ENCODE measurements at places on chromosomes 11 and 22. TPM values are rescaled to one million over a fixed set of nuclear protein-coding genes. Genes with fewer than 3 reads are reported as not detected.

GRCh38 chr11:117720061-117720511 lies 76.9 kb downstream of the DSCAML1 start:
- no peak for DNase-seq

DNA sequence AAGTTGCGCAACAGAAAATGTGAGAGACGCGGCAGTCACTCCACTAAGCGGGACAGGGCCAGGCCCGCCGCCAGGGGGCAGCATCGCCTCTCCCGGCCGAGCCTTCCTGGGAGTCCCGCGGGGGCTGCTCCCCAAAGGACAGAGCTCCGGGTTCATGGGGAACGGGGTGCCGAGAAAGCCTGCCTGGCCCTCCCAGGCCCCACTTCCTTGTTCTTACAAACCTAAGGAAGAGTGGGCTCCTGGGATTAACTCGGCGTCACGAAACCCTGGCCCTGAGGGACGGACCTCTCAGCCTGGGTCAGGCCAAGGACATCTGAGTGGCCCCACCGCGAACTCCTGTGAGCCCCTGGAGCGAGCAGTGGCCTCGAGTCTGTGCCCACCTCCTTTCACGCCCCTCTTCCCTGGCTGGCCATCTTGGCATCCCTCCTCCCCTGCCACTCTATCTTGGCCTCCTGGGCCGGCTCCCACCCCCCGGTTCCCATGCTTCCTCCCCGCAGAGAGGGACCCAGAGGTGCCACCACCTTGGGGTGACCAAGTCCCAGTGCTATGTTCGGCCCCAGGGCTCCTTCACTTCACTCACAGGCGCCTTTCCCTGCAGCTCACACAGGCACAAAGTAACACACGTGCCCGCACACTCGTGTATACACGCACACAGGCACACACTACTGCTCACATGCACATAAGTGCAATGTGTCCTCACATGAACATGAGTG lies 99.9 kb upstream of the FGF3 start:
- no peak for DNase-seq

Gene APOBEC3H
- total RNA-seq, result not detected

Gene CTSF
- total RNA-seq, result 112 TPM

Gene XKR3
- not detected for total RNA-seq

DNA sequence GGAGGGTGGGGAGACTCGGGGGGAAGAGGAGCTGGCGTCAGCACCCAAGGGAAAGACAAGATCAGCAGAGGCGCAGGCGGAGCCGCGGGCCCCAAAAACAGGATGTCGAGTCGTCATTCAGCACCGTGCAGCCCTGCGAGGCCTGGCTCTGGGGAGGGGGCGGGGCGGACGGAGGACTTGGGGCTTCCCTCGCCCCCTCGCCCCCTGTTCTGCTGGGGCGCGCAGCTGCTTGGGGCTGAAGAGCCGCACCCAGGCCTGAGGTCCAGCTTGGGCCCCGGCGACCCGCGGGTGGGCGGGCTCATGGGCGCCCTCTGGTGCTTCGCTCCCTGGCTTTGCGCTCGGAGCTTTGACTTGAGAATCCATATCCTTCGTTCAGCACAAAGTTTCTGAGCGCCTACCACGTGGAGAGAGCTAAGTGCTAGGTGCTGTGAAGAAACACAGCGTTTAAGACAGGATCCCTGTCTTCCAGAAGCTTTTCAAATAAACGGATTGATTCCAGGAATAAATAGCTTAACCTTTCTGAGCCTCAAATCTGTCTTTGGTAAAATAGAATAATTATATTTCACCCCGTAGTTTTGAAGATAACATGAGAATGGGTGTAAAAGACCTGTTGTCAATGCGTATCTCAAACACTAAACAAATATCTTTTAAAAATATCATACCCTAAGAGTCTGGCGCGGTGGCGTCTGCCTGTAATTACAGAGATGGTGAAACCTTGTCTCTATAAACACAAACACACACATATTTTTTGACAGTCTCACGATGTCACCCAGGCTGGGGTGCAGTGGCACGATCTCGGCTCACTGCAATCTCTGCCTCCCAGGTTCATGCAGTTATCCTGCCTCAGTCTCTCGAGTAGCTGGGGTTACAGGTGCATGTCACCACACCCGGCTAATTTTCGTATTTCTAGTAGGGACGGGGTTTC lies 929 bp upstream of the RHOG start:
- peak; percentile 97 for DNase-seq

- DNase-seq, result peak; percentile 86
Observed at GRCh38 chr11:116648247-116649174, 124.3 kb downstream of the BUD13 start.

- no peak for DNase-seq
Observed at GRCh38 chr11:6925636-6926207, 504 bp upstream of the ZNF215 start.

DNA sequence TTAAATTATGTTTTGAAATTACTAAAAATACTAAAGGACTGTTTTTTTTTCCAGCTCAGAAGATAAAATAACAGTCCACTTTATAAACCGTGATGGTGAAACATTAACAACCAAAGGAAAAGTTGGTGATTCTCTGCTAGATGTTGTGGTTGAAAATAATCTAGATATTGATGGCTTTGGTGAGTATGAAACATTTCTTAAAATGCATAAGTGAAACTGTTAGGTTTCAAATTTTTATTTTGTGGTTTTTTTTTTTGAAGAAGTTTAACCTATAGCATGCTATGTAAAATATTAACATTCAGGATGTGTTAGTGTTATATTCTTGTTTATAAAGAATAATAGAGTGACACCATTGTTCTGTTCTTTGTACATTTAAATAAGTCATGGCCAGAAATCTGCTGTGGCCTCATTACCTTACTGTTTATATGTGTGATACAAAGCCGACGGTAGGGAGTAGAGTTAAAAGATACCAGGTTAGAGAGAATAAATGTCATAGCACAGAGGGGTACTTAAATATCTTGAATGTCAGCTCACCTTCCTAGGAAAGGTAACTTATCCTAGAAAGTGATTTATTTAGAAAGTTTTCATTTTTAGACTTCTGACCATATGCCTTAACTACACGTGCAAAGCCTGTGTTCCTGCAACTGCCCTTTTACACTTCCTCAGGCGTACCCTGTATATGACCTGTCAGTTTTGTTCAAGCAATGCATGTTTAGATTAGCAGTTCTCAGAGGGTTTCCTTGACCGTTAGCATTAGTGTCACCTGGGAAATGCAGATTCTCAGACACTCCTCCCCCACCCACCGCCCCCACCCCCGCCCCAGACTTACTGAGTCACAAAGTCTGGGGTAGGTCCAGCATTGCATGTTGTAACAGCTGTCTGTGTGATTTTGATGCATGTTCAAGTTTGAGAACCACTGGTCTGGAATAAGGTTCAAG lies 6.3 kb downstream of the FDX1 start:
- DNase-seq, result no peak

DNA sequence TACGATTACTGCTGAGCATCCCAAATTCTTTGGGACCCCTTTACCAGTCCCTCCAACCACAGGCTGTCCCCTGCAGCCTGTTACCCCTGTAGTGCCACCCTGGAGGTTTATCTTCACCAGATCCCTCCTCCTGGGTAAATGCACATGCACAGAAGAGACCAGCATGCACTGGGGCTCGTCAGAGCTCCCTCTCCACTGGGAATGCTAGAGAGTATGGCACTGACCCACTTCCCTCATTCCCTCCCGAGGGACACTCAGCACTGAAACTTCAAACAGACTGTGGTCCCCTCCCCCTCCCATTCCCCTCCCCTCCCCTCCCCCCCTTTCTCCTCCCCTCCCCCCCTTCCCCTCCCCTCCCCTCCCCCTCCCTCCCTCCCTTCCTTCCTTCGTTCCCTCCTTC lies 49.1 kb downstream of the C11orf91 start:
- no peak for DNase-seq

- no peak for DNase-seq
Observed at GRCh38 chr11:71530602-71531001, 3.5 kb downstream of the KRTAP5-7 start.

Measured in esophagus muscularis mucosa (tissue), 4 donors.